ENCODE measurements at places on chromosomes 1 and 21.
A peak's percentile ranks its signal among the peaks of the same experiment; 100 is the strongest.

DNA sequence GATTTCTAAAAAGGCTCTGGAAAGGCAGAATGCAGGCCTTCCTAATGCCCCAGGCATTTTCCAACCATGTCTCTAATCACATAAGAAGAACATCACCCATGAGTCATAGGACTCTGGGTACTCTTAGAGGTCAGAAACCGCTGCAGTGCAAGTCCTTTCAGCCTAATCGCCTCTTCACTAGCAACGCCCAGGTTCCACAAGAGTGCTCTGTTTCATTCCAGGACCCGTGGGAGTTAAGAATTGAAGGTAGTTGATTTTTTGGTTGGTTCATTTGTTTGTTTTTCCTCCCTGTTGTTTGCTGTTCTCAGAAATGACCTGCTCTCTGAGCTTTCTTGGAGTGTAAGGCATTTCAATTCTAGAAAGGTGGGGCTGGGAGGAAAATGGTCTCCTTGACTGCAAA is 123.2 kb downstream of the NR5A2 start:
- DNase-seq: no peak

DNA sequence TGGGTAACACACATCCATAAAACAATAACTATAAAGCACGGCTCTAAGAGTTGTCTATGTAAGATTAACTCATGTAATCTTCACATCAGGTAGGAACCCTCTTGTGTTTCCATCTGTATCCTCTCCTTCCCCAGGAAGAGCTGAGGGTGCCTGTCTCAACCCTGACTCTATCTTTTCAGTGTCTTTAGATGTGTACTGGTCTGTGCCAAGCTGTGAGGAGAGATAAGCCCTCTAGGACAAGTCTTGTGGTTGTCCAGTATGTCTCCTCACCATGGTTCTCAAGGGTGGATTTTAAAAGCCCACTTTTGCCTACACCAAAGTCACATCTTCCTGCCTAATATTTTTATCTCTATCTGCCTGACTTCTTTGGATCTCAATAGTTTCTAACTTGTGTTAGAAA is 300.1 kb downstream of the KCNT2 start:
- no peak for DNase-seq

GRCh38 chr21:44892536-44893277 is 19.2 kb upstream of the PTTG1IP start:
- peak; percentile 64 for DNase-seq

GRCh38 chr21:20998456-20998789 is 214 bp downstream of the NCAM2 start:
- no peak for DNase-seq

Measured in stimulated activated CD8-positive, alpha-beta memory T cell treated with anti-CD3 and anti-CD28 coated beads, Interleukin-4, amount 100 ng/mL, for 1 hour (primary cell).